ENCODE measurements at places on chromosomes 5 and 9. TPM values are rescaled to one million over a fixed set of nuclear protein-coding genes. Genes with fewer than 3 reads are reported as not detected.

Gene TRIM41
- total RNA-seq: 8.8 TPM

Gene SNCAIP
- 22.2 TPM for total RNA-seq

Gene RNF208
- not detected for total RNA-seq

Gene CMBL
- total RNA-seq: 17.2 TPM

Gene SLC6A19
- total RNA-seq: not detected

Gene PCDHGA5
- 7.0 TPM for total RNA-seq

Gene PDE6A
- total RNA-seq: 0.05 TPM

Gene AHRR
- 6.7 TPM for total RNA-seq

Gene EXOSC2
- 24.6 TPM for total RNA-seq

Gene SPINK7
- not detected for total RNA-seq

Gene PCDHGA7
- 6.9 TPM for total RNA-seq

GRCh38 chr5:112186401-112186990 lies 232.6 kb downstream of the EPB41L4A start:
- no peak for DNase-seq

GRCh38 chr9:27765266-27766072 lies 192.2 kb upstream of the C9orf72 start:
- no peak for DNase-seq

DNA sequence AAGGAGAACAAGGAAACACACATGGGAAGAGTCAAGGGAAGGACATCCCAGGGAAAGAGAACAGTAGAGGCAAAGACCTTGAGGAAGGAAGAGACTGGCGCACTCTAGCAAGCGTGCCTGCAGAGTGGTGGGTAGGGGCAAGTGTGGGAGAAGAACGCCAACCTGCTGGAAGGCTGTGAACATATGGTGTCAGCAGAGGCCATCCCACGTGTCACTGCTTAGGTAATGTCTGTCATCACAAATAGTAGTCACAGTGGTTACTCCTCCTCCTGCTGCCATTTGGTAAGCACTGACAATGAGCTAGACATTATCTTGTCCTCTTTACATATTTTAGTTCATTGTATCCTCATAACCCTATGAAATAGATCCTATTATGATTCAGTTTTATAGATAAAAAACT lies 206.4 kb upstream of the TRIM32 start:
- DNase-seq: no peak

DNA sequence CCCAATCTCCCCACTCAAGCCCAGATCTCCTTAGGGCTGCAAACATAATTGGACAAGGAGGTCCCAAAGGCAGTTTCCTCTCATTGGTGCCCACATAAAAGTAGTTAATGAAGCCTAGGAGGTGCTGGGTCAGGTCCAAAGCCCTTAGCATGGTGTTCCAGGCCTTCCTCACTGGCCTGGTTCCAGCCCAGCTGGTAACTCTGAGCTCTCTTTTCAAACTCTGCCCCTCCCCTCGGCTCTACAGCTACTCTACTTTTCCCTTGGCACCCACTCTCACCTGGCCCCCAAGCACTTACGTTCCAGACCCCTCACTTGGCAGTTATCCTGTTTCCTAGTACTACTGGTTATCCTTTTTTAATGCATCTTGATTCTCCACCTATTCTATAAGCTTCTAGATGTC lies 9.9 kb downstream of the SEPTIN8 start:
- DNase-seq: no peak

DNA sequence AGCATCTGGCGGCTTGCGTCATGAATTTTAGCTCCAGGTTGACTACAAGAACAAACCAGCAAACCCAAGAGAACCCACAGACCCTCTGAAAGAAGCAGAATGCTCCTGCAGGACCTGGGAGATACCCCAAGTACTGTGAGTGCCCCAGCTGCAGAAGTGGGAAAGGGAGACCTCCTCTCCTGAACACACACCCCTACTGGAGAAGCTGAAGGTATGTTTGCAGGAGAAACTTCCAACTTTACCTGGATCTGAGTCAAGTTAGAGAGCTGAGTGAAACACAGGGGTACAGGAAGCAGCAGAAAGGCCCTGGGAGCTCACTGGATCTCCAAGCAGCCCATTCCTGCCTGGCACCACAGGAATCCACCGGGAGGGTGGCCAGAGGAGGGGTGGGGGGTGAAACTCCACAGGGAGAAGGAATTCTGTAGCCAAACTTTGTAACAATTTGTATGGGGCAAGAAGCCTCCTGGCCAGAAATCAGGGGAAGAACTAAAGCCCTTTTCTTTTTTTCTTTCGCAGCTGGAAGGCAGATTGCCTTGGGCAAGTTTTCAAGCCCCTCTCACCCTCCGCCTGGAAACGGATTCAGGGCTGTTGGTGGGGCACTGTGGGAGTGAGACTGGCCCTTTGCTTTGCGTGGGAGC lies 576.2 kb downstream of the BNC2 start:
- no peak for DNase-seq

GRCh38 chr5:173886150-173886549 lies 2.0 kb upstream of the CPEB4 start:
- DNase-seq: no peak

GRCh38 chr5:161544350-161544765 lies 2.2 kb downstream of the GABRB2 start:
- no peak for DNase-seq

- DNase-seq: no peak
These were observed 19.8 kb downstream of the IL12B start for GRCh38 chr5:159310511-159310910.

- no peak for DNase-seq
These were observed 801.4 kb downstream of the BRINP1 start for GRCh38 chr9:118567861-118568260.

- DNase-seq: no peak
These were observed 138.3 kb upstream of the SMIM23 start for GRCh38 chr5:171647043-171647903.

- no peak for DNase-seq
These were observed 3.5 kb downstream of the TXNDC8 start for GRCh38 chr9:110334183-110334582.

DNA sequence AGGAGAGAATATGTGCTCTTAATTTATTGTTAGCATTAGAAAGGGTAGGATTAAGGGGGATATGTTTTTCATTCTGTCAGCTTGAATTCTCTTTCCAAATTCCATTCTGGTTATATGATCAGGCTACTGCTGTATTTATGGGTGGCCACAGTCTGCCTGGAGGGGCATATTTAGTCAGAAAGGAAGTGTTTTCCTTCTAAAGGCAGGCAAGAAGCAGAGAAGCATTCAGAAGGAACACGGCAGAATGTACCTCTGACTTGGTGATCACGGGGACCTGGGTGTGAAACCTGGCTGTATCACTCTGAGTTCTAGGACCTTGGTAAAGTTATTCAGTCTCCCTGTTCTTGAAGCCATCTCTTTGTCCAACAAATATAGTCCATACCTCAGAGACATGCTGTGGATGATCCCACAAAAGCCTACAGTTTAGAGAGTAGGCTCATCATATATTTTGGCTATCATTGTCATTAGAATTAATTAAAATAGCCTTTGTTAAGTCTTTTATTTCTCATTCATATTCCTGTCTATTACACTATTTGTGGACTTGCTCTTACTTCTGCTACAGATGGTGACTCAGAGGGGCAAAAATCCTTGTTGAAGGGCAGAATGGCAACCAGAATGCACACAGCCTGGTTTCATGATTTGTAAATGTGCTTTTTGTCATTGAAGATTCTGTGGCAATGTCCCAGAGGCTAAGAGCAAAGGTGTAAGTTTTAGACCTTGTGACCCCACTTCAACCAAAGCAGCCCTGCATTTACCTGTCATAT lies 2.7 kb downstream of the TNC start:
- DNase-seq: no peak

- no peak for DNase-seq
These were observed 73.6 kb upstream of the MAMDC2 start for GRCh38 chr9:69970001-69970533.

DNA sequence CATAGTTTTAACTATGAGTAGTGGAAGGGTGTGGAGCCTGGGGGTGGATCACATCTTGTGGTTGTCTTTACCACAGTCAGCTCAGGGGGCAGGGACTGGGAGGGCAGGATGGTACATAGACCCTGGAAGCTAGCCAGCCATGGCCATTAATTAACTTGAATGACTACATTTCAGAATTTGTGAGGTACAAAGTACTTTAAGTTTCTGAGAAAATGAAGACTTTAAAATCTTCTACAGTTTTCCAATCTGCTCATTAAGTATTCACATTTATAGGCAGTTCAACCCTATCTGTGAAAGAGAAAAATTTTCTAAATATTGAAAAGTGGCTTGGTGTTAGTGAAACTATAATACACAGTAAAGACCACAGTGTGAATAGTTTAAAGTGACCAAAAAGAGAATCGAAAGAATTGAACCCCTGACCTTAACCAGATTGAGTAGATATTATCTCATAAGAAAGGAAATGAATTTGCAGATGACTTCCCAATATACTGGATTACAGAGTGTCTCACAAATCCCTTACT lies 234.2 kb upstream of the MEF2C start:
- DNase-seq: no peak

GRCh38 chr5:134603059-134603458 lies 29.6 kb downstream of the SAR1B start:
- no peak for DNase-seq

DNA sequence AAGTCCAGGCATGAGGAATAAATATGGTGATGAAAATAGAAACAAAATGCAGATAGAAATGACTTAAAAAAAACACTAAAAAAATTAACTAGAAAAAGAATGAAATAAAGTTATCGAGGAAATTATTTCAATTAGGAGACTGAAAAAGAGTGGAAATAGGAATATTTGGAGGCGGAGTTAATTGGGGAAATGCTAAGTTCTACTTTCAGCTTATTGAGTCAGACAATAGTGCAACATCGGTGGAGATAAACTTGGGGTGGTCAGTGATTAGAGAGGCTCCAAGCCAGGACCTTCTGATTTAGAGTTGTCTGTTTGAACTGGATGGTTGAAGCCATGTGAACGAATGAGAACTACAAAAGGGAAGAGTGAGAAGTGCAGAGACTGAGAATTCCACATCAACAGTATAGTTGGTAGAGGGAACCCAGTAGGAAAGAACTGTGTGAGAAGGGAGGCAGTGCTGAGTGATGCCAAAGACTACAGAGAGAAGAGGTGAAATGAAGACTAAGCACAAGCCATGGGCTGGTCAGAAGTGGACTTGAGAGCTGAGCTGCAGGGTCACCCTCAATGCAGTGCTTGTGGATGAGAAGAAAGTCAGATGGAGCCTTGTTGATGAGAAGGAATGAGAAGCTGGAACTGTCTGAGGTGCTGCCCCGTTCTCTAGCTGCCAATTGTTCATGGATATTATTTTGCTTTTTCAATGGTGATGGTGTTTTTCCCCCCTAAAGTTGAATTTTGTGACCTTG lies 160.7 kb downstream of the ICE1 start:
- DNase-seq: no peak

DNA sequence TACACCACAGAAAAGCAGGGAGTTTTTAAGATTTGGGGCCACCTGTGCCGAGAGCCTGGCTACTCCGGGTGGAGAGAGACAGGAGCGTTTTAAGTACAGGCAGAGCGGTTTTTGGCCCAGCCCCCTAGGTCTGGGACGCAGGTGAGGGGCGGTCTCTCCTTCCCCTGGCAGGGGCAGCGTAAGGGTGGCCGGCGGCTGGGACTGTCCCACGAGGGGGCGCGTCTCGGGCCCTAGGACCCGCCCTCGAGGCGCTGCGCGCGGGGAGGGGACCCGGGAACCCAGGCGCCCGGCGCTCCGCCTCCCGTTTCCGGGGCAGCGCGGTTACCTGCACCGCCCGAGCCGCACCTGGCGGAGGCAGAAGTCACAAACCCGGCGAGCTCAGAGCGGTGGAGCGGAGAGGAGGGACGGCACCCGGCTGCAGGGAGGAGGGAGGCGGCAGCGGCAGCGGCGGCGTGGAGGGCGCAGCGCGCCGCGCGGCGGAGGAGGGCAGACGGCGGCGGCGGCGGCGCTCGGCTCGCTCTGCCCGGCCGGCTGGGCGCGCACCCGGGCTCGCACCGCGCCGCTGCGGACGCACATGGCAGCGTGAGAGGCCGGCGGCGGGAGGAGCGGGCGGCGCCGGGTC lies at the start of gene WWC1:
TSS of gene WWC1 (plus strand) at position 304 of the 622 bp plus-strand sequence. CDS start 508 bp downstream, outside the sequence.
- DNase-seq: peak; percentile 29

GRCh38 chr9:104319685-104320084 lies 184.4 kb upstream of the OR13F1 start:
- no peak for DNase-seq

DNA sequence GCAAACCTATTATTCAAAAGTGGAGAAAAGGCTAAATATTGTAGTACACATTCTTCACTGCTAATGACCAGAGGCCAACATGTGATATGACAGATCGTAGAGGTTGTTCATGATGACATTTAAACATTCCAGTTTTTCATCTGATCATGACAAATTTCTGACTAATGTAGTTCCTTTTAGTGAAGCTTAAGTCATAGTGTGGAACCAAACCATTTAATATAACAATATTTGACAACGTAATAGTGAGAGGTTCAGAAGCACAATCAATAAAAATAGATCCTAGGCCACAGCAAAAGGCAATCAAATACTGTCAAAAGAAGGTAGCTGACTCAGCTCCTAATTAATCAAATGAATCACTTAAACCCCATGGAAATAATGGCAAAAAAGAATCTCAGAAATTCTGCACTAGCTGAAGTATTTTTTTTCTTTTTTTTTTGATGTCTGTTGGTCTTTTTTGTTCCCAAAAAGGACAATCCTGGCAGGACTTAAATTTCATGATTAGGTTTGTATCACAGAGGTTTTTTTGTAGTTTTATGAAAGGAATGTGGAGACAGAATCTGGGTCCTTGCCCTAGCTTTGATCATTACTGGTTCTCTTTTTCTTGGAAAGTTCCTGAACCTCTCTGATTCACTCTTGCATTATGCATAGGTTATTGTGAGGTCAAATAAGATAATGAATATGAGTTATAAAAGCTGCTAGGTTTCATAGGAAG lies 795.0 kb downstream of the DTWD2 start:
- DNase-seq: no peak

Measured in urinary bladder (tissue), 4 donors.